Endothelial cell (in vitro differentiated cells): ENCODE measurements at places on chromosomes 11 and 22. TPM values are rescaled to one million over a fixed set of nuclear protein-coding genes. Genes with fewer than 3 reads are reported as not detected.

The BRSK2 gene
- total RNA-seq: 4.0 TPM

The ATG2A gene
- total RNA-seq: 22.4 TPM

The CARD16 gene
- total RNA-seq: not detected

The RIMBP3B gene
- total RNA-seq: 0.51 TPM

The DTX4 gene
- 29.4 TPM for total RNA-seq

The NFAM1 gene
- total RNA-seq: 1.6 TPM

The DAGLA gene
- total RNA-seq: 3.2 TPM

The DNAJB7 gene
- not detected for total RNA-seq

The DLAT gene
- total RNA-seq: 28.2 TPM

The POU2F3 gene
- total RNA-seq: 0.97 TPM

The SMTNL1 gene
- 45.2 TPM for total RNA-seq

The TRIM66 gene
- 11.4 TPM for total RNA-seq

DNA sequence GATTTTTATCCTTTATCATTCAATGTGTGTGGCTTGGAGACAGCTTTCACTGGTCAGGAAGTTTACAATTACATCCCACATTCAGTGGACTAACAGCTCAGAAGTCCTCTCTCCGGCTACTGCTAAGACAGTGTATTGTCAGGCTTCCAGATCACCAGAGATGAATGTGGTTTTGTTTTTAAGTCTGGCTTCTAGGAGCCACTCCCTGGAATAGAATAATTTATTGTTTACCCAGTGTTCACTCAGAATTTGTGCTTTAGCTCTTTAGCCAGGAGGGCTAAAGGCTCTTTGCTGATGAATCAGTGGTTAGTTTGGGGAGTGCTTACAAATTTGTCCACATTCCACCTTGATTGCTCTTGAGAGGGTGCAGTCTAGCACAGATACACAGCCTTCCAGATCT, 26.5 kb downstream of the TRIM77 start:
- no peak for DNase-seq

DNA sequence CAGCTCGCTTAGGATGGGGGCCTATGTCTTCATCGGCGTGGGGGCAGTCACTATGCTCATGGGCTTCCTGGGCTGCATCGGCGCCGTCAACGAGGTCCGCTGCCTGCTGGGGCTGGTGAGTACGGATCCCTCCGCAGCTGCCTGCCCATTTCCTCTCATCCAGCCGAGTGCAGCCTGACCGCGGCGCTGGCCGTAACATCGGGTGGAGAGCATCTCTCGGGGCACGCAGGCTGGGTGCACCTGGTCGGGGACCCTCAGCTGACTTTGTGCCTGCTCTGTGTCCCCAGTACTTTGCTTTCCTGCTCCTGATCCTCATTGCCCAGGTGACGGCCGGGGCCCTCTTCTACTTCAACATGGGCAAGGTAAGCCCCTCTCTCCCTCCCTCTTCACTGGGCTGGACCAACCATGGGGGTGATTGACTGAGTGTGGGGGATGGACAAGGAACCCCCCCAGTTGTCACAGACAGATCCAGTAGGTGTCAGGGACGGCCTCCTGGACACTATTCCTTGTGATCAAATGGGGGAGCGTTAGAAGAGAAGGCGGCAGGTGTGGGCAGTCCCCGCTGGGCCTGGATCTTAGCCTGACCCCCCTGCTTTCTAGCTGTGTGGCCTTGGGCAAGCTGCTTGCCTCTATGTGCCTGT, 39.7 kb downstream of the CD82 start:
- DNase-seq: no peak

- no peak for DNase-seq
These were observed 2.9 kb downstream of the ATG2A start for GRCh38 chr11:64914123-64914522.

DNA sequence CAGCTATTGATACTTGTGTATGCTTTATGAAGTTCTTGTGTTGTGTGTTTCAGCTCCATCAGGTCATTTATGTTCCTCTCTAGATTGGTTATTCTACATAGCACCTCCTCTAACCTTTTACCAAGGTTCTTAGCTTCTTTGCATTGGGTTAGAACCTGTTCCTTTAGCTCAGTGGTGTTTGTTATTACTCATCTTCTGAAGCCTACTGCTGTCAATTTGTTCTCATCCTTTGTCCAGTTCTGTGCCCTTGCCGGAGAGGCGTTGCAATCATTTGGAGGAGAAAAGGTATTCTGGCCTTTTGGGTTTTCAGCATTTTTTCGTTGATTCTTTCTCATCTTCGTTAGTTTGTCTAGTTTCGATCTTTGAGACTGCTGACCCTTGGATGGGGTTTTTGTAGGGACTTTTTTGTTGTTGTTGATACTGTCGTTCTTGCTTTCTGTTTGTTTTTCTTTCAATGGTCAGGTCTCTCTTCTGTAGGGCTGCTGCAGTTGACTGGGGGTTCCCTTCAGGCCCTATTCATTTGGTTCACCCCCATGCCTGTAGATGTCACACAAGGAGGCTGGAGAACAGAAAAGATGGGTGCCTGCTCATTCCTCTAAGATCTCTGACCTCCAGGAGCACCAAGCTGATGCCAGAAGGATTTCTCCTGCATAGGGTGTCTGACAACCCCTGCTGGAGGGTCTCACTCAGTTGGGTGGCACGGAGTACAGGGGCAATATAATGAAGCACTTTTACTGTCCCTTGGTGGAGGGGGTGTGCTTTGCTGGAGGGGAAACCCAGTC, 35.9 kb upstream of the MUC15 start:
- DNase-seq: no peak

- DNase-seq: no peak
These were observed 218.8 kb upstream of the SORL1-AS1 start for GRCh38 chr11:121671283-121672168.

DNA sequence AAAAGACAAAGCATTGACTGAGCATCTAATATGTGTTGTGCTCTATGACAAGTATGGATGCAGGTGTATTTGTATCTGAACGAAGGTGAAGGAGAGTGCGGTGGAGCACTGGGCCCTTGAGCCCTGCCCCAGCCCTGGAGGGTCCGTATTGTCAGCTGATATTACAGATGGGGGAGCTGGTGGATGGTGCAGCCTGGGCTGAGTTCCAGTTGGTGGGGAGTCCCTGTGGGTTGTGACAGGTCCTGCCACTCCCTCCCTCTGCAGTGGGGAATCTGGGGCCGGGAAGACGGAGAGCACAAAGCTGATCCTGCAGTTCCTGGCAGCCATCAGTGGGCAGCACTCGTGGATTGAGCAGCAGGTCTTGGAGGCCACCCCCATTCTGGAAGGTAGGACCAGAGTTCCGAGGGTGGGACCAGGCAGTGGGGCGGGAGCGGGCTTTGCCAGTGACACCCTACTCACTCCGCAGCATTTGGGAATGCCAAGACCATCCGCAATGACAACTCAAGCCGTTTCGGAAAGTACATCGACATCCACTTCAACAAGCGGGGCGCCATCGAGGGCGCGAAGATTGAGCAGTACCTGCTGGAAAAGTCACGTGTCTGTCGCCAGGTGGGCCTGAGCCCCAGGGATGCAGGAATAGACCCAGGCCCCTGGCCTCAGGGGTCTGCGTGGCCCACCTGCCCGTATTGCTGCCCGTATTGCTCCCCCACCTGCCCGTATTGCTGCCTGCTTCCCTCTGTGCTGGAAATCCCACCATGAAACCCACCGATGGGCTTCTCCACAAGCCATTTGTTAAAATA, 28.6 kb downstream of the MYO7A start:
- DNase-seq: no peak

DNA sequence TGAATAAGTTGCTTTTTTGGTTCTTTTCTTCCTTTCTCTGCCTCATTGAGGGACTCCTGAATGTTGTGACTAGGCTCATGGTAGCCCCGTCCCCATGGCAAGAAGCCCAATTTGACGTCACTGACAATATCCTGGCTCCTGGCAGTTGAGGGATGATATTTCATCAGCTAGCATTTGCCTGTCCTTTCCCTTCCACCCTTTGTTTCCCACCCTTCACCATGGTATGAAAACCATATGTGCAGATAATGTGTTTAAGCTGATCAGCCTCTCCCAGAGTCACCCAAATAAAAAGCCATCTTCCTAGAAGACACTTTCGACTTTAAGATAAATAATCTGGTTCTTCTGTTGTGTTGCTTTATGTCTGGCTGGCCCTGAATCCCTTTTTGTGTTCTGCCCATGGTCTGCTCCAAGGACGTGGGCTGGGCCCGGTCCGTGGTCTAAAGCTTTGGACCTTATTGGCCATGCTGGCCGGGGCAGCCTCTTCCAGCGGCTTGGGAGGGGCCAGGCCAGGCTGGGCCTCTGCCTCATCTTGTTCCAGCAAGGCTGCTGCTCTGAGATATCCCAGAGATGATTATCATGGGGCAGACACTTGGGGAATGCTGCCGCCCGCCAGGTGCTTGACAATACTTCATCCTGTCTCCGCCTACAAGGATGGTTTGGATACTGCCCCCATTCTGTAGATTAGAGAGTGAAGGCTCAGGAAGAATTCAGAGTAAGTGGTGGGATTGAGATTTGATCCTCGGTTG, 5.1 kb downstream of the TSPAN18 start:
- no peak for DNase-seq

DNA sequence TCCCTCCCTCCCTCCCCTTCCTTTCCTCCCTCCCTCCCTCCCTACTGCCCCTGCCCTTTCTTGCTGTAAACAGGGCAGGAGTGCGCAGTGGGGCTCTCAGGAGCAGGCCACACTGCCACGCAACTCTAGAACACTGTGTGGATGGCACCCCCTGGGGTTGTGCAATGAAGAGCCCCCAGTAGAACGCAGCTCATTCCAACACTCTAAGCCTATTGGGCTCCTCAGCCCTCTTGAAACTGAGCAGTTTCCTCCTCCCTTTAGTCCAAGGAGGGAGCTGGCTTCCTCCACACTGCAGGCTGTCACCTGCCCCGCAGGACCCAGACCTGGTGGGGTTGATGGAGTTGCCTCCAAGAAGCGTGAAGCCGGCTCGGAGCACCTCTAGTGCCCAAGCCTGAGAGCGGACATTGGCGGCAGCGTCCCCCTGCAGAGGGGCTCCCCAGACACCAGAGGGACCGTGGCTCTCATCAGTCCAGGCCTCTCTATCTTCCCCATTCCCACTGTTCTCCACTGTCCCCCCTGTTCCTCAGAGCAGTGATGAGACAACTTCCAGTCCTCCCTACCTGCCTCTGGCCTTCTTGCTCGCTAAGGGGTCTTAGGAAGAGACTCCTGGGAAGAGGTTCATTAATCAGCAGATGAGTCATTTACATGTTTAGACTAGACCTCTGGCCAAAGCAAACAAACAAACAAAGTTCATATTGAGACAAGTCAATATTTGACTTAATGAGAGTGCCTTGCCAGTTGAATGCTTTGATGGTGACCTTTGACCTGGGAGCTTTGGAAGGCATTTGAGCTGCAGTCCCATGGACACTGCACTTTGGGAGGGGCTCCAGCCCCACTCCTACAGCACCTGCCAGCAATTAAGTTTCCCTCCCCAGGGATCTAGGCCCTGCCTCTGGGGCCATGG, 64.0 kb downstream of the RPUSD4 start:
- no peak for DNase-seq

- peak; percentile 64 for DNase-seq
These were observed 2.7 kb upstream of the GAB2 start for GRCh38 chr11:78420255-78420764.

DNA sequence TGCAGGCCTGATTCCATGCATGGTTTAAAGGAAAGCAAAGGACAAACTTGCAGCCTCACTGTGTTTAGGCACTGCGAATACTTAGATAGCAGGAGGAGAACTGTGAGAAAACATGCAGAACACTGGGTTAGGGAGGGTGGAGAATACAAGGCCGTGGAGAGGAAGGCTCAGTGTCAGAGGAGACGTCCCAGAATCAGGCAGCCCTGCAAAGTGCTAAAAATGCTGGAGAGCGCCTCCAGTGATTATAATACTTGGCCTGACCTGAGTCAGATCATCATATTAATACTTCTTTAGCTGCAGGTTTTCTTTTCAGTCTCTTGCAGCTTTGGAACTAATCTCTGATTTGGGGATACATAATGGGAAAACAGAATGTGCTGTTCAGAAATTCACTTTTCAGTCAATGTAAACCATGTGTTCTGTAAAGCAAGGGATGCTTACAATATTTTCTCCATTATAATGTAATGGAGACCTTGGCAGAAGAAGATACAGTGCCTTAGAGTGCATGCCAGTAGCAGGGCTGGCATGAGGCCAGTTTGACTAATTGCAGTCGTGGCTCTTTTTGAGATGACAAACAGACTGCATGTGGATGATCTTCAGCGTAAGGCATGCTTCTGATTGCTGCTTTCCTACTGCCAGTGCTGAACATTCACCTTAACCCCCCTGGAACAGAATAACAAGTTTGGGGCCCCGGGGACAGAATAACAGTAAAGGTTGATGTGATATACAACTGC, 16.8 kb downstream of the EXT2 start:
- DNase-seq: no peak

GRCh38 chr11:110606415-110606814, 105.8 kb downstream of the ARHGAP20 start:
- no peak for DNase-seq

DNA sequence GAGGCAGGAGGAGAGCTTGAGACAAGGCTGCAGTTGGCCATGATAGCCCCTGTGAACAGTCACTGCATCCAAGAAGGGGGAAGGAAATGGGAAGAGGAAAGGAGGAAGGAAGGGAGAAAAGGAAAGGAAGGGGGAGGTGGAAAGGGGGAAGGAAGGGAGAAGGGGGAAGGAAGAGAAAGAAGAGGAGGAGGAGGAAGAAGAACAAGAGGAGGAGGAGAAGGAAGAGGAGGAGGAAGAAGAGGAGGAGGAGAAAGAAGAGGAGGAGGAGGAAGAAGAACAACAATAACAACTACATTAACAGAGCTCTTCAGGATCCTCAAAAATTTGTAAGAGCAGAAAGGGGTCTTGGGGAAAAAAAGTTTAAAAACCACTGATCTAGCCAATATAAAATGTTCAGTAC, 5.2 kb downstream of the RAB6A start:
- no peak for DNase-seq

GRCh38 chr11:30344085-30344484, 21.2 kb downstream of the ARL14EP start:
- DNase-seq: no peak

DNA sequence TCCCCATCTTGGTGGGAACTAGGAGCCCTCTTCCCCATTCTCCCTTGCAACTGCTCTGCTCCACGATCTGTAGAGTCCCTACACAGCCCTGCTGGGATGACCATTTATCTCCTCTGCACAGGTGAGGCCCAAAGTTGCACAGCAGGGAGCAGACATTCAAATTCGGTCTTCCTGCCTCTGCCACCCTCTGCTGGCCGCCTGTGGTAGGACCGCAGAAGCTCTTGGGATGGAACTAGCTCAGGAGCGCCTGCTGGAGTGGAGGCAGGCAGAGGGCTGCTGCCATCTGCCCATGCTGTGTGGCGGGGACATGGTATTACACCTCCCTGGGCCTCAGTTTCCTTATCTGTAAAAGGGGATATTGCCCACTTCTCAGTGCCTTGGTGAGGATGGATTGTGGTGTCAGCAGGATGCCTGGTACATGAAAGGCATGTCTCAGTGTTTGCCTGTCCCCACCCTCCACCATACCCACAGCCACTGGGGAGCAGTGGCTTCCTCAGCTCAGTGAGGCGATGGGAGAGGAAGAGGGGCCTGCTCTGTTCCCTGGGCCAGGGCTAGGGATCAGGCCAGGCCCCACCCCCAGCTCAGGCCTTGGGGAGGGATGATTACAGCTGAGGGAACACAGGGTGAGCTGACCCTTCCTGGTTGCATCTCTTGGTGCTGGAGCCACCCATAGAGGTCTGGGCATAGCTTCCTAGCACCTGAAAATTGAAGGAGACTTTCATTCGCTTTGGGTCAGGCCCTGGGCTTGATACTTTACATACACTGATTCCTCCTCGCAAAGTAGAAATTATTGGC, 11.3 kb upstream of the OMP start:
- peak; percentile 80 for DNase-seq

- DNase-seq: no peak
These were observed 18.4 kb upstream of the SMIM38 start for GRCh38 chr11:69137151-69137844.

GRCh38 chr11:31720225-31720624, 90.9 kb downstream of the PAX6 start:
- no peak for DNase-seq
